ENCODE measurements at places on chromosomes 3 and 15. TPM values are rescaled to one million over a fixed set of nuclear protein-coding genes. Genes with fewer than 3 reads are reported as not detected.

The PARP15 gene
- 0.21 TPM for total RNA-seq

The CRYGS gene
- 2.8 TPM for total RNA-seq

The CEP19 gene
- total RNA-seq = 7.1 TPM

The ANKRD34C gene
- not detected for total RNA-seq

The COLQ gene
- 0.64 TPM for total RNA-seq

The FYCO1 gene
- 8.7 TPM for total RNA-seq

The SEMA3G gene
- total RNA-seq = 1.6 TPM

The CFAP44 gene
- total RNA-seq = 0.74 TPM

The GPR149 gene
- not detected for total RNA-seq

The DNAJB11 gene
- 87.9 TPM for total RNA-seq

The LEKR1 gene
- not detected for total RNA-seq

The ARID3B gene
- total RNA-seq = 12.7 TPM

The FSIP1 gene
- total RNA-seq = 1.4 TPM

The SNX22 gene
- 2.3 TPM for total RNA-seq

The GRM7 gene
- total RNA-seq = not detected

The TLR9 gene
- total RNA-seq = not detected

The SLC28A2 gene
- total RNA-seq = 0.23 TPM

The KLHL6 gene
- 0.03 TPM for total RNA-seq

The ALG1L2 gene
- total RNA-seq = 0.33 TPM

The FRMD4B gene
- 0.90 TPM for total RNA-seq

The SLC7A14 gene
- total RNA-seq = not detected

The PCBP4 gene
- total RNA-seq = 58.0 TPM

The SCG3 gene
- 0.62 TPM for total RNA-seq

The CCRL2 gene
- not detected for total RNA-seq

The IL17RD gene
- 3.5 TPM for total RNA-seq

The DAPK2 gene
- 10.2 TPM for total RNA-seq

The CLDN1 gene
- total RNA-seq = 30.9 TPM

All from Panc1 (cell line).